ENCODE measurements at places on chromosomes 1 and 21.

- DNase-seq, result no peak
These were observed 283.9 kb downstream of the VAV3 start for GRCh38 chr1:107681001-107681479.

- DNase-seq, result no peak
These were observed 13.2 kb upstream of the MAP1LC3C start for GRCh38 chr1:242011894-242012660.

- no peak for DNase-seq
These were observed 323.1 kb upstream of the NFIA start for GRCh38 chr1:60759291-60759690.

- DNase-seq, result no peak
These were observed 23.5 kb downstream of the CASP9 start for GRCh38 chr1:15500184-15501178.

- DNase-seq, result no peak
These were observed 9.5 kb upstream of the EXOSC10 start for GRCh38 chr1:11109047-11109760.

- DNase-seq, result no peak
These were observed 99.1 kb downstream of the CLEC20A start for GRCh38 chr1:178397678-178398077.

DNA sequence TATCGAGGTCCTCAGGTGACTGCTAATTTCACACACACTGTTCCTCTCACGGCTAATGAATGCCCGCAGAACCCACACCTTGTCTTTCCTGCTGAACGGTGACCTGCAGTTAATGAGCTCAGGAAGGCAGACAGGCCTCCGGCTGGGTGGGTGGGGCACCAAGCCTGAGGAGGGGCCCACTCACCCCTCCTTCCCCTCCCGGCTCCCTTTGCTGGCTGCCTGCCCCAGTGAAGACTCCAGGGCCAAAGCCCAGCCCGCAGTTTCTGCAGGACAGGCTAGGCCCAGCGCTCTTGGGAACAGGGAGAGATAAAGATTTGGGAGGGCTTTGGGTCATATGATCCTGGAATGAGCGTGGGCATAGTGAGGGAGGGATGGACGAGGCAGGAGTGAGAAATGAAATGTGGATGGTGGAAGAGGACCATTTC, 26.4 kb downstream of the FOXO6 start:
- DNase-seq, result peak; percentile 56

DNA sequence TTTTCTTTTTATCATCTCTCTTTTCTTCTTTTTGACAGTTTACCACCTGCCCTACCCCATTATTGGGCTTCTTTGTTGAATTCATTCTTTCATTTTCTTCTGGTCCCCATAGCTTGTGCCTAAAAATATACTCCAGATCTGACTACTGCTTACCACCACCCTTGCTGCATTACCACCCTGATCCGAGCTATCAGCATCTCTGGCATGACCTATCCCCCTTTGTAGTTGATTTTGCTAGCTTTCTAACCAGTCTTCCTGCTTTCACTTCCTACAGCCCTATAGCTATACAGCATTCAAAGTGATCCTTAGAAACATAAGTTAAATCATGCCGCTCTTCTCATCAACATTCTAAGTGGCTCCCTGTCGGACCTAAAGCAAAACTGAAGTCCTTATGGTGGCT, 59.4 kb upstream of the MPC2 start:
- no peak for DNase-seq

GRCh38 chr1:41023279-41023990, 1.9 kb upstream of the SLFNL1 start:
- no peak for DNase-seq

DNA sequence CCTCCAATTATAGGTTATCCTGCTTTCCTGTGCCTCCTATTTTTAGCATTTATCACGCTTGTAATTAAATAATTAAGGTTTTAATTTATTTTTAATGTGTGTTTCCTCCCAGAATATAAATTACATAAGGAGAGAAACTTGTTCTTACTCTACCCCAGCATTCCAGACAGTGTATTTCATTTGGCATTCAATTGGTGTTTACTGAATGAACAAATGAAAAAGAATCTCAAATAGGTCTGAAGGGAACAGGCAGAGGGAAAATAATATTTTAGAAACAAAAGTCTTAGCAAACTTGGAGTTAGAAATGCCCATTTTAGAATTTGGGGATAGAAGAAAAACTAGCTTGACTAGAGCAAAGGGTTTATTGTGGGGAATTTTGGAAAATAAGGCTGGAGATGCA, 9.9 kb upstream of the RSRP1 start:
- DNase-seq, result no peak

GRCh38 chr1:90778486-90778885, 61.4 kb upstream of the BARHL2 start:
- no peak for DNase-seq

DNA sequence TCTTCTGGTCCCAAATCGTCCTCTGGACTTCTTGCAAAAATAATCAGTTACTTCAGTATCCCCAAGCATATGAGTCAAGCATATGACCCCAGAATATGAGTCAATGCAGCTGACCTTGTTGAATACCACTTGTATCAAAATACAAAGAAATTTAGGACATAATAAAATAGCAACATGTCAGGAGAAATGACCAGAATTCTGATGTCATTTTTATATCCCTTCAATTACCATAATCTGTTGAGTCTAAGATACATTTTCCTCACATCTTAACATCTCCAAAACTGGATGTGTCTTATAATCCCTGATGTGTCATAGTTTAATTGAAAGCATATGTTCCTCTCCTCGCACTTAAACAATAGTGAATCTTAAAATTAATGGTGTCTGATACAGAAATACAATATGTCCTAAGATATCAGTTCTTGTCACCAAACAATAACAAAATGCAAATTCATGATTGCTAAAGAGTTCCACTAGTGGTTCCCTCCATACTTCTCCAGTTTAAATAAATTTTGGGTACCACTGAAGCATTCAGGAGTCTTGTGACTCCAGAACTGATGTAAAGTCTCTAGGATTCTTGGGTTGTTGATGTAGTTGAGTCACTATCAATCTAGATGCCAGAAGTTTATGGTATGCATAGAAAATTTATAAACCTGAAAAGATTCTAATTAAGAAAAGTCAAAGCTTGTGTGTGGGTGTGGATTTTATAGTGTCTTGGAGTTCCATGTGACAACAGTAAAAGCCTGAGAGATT, 41.8 kb downstream of the KIFAP3 start:
- DNase-seq, result no peak
